Ureter (tissue), 1 donor: ENCODE measurements at places on chromosomes 2 and 18. TPM values are rescaled to one million over a fixed set of nuclear protein-coding genes. Genes with fewer than 3 reads are reported as not detected.

APCDD1 gene
- total RNA-seq, result 98.4 TPM

SPATA3 gene
- not detected for total RNA-seq

HAAO gene
- 14.1 TPM for total RNA-seq

POTEJ gene
- not detected for total RNA-seq

STARD6 gene
- not detected for total RNA-seq

ZNF519 gene
- 13.2 TPM for total RNA-seq

TMEM37 gene
- total RNA-seq, result 2.2 TPM

SATB2 gene
- total RNA-seq, result 2.7 TPM

SPC25 gene
- 0.47 TPM for total RNA-seq

CCDC85A gene
- total RNA-seq, result 1.5 TPM

PRSS56 gene
- total RNA-seq, result not detected

RNMT gene
- total RNA-seq, result 41.2 TPM

ANKRD53 gene
- 1.8 TPM for total RNA-seq

BCL2 gene
- total RNA-seq, result 13.3 TPM

MALT1 gene
- 27.5 TPM for total RNA-seq

STEAP3 gene
- total RNA-seq, result 40.7 TPM

ECEL1 gene
- 0.39 TPM for total RNA-seq

SIX3 gene
- not detected for total RNA-seq

CIDEA gene
- not detected for total RNA-seq

SLC9A2 gene
- total RNA-seq, result 21.1 TPM

SNTG2 gene
- 9.9 TPM for total RNA-seq

RTKN gene
- 36.4 TPM for total RNA-seq

VSNL1 gene
- 0.39 TPM for total RNA-seq

C18orf32 gene
- 37.9 TPM for total RNA-seq

ANO7 gene
- 1.4 TPM for total RNA-seq

TCF23 gene
- 0.42 TPM for total RNA-seq

RRM2 gene
- total RNA-seq, result 2.2 TPM
